ENCODE measurements at places on chromosomes 6 and 20.

- DNase-seq = peak; percentile 41
These were observed 19.8 kb downstream of the NEDD9 start for GRCh38 chr6:11212664-11213063.

- DNase-seq = no peak
These were observed 87.1 kb upstream of the SULF2 start for GRCh38 chr20:47872341-47872740.

- DNase-seq = no peak
These were observed 26.0 kb upstream of the PPP1R16B start for GRCh38 chr20:38779247-38780097.

DNA sequence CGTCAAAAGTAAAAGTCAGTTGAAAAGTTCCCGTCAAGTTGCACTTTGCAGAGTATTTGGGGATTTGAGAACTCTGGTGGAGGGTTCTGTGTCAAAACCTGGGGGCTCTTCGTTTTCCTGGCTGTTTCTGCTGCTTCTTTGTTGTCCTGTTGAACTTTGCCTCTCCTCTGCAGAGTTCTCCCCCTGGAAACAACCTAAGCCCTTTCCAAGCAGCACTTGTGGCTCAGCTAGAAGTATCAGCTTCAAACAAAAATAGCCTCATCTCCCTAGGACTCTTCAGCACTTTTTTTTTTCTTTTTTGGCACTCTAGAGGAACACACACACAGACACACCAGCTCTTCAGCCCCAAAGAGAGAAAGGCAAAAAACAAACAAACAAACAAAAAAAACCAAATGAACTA, at the start of gene TRDN:
Gene TRDN (minus strand): TSS at position 169 of the 400 bp plus-strand sequence. CDS start 175 bp downstream, outside the sequence.
- DNase-seq = no peak

- DNase-seq = peak; percentile 25
These were observed 305.3 kb downstream of the CLIC5 start for GRCh38 chr6:45710304-45710821.

GRCh38 chr6:35707714-35708407, 19.1 kb upstream of the FKBP5 start:
- DNase-seq = no peak

DNA sequence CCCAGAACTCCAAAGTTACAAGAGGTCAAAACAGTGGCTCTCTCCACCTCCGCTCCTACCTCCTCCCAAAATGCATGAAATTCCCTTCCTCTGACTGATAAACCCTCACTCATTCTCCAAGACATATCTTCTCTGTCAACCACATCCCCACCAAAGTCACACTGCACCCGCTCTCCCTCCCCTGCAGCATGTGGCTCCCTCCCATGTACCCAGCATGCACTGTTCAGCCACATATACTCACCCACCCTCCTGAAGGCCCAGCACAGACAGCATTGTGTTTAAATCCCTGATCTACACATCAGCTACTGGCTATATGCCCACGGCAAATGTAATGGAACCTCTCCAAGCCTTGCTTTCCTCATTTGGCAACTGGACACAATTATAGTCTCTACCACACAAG, 5.5 kb upstream of the POU5F1 start:
- DNase-seq = peak; percentile 78

GRCh38 chr20:1204576-1204975, 1.3 kb downstream of the C20orf202 start:
- no peak for DNase-seq

GRCh38 chr6:75250552-75250951, 7.0 kb upstream of the COX7A2 start:
- DNase-seq = no peak

- DNase-seq = peak; percentile 77
These were observed 335.0 kb upstream of the KCNQ5 start for GRCh38 chr6:72286911-72287311.

DNA sequence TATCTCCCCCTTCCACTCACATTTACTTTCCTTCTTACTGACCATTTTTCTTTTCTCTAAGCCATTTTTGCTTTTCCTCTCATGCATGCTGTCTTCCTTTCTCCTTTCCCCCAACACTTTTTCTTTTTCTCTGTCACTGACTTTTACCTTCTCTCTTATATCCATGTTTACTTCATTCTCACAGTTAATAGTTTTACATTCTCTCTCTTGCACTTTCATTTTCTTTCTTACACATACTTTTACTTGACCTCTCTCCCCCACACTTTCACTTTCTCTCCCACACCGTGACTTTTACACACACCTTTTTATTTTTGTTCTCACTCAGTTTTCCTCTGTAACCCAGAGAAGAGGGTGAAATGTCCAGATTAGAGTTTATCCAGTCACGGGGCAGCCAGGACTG, 636.3 kb downstream of the PTPRT start:
- DNase-seq = no peak

DNA sequence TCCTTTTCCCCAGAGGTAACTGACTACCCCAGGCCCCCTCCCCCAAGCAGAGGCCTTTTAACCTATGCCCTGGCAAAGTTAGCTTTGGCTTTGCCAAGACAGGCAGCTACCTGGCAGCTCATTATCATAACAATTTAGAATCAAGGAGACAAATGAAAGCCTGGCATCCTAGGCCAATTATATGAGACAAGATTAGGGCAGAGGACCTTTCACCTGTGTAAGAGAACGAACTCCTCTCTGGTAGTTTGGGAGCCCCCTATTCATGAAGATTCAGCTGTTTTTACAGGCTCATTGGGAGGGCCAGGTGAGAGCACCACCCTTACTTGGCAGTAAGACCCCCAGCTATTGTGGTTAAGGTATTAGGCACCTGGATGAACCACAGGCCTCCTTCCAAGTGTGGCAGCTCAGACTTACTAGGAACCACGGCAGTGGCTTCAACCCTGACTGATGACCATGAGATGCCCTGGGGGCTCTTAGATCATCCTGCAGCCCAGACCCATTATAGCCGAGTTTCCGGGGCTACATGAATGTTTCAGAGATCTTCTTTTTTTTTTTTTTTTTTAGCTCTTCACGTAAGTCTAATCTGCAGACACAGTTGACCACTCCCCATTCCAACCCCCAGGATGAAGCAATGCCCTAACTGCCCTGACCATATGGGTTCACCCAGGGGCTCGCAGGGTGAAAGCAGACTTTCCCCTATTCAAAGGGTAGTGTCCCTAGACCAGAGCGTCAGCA, 56.2 kb downstream of the RAB44 start:
- no peak for DNase-seq

GRCh38 chr20:33370291-33370690, 31.0 kb downstream of the CDK5RAP1 start:
- DNase-seq = no peak

DNA sequence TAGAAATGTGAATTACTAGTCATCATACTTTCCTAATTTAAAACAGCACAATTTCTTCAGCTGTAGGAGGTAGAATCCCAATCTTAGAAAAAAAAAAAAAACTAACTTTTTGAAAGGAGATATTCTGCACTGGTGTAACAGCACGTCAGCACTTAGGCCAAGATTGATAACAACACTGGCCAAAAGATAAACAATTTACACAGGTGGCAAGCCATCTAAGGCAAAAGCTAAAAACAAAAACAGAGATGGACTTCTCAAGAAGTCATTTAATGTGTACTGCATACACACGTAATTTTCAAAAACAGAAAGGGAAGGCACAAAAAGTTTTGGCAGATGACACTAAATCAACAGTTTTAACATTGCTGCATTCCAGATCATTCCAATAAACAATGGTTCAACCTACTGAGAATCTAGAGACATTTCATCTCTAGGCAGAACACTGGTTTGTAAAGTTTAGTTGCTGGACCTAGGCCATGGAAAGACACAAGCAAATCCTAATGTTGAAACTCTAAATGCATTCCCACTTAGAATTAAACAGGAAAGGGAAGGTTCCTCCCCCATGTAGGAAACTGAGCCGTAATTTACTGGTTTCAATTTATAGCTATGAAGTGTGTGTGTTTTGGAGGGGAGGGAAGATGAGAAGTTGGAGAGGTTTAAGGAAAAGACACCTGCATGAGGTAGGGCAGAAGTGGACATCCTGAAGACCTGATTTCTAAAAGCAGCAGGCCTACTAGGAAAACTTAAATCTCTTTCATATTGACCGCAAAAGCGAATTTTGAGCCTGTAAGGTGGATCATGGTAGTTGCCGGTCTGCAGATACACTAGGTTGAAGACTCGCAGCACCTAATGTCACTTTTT, 1.3 kb downstream of the GCLC start:
- DNase-seq = no peak

DNA sequence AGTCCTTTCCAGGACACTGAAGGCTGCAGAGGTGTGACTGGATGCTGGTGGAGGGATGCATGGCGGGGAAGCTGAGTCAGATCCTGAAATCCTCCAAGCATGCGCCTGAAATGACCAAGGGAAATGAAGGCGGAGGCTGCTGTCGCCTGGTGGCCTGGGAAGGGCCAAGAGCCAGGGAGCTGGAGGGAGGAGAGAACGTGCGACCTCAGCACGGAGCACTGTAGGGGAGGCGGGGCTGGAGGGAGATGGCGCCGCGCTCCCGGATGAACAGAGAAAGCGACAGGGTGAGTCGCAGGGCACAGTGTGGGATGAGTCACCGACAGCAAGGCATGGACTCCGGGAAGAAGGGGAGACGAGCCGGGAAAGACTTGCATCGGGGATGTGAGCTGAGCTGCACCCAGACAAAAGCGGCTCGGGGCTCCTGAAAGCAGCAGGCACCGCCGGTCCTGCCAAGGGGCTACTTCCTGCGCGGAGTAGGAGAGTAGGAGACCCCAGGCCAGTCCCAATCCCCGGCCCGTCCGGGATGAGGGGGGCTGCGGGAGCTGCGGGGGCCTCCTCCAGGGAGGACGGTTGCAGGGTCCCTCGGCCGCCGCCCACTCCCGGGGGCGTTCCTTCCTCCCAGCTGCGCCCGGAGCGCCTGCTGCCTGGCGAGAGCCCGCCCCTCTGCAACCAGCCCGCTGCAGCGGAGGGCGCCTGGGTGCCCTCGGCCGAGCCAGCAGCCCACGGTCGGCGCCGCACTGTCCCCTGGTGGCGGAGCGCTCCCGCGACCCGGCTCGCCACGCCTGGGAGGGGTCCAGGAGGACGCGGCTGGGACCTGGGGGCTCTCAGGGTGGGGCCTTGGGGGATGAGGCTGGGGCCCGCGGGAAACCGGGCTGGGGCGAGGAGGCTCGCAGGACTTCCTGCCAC, 11.0 kb upstream of the NQO2 start:
- peak; percentile 97 for DNase-seq

GRCh38 chr6:169146521-169146920, 107.1 kb downstream of the THBS2 start:
- DNase-seq = no peak

- peak; percentile 24 for DNase-seq
These were observed 53.6 kb downstream of the SCML4 start for GRCh38 chr6:107770541-107770940.

- peak; percentile 60 for DNase-seq
These were observed 59.2 kb upstream of the FOXO3 start for GRCh38 chr6:108501559-108501958.

DNA sequence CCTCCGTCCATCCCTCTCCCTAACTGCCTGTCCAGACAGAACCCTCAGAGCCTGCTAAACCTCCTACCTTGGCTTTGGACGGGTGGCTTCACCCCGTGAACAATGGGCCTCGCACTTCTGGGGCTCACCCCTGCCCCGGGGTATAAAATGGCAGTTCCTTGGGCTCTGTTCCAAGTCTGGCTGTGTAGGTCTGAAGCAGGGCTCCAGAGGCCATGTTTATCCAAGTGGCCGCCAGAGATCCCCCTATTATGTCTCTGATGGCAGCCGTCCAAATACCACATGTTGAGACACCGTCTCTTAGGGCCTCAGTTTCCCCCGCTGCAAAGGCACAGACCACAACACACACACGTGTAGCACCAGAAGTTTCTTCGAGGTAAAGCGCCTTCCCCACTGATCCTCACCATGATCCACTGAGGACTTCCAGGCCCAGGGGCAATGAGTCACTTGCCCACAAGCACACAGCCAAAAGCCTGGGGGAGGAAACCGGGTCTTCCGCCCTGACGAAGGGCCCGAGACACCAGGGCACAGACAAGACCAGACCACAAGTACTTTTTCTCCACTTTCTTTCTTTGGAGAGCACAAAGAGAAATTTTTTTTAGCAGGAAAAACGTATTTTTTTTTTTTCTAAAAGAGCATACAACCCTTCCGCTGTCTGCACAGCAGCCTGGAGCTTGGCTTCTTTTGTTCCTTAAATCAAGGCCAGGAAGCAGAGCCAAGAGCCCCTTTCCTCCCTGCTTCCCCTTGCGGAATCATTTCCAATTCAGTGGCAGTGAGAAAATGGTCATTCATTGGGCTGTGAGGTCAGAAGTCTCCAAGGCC, 11.8 kb downstream of the CPNE5 start:
- DNase-seq = peak; percentile 64

DNA sequence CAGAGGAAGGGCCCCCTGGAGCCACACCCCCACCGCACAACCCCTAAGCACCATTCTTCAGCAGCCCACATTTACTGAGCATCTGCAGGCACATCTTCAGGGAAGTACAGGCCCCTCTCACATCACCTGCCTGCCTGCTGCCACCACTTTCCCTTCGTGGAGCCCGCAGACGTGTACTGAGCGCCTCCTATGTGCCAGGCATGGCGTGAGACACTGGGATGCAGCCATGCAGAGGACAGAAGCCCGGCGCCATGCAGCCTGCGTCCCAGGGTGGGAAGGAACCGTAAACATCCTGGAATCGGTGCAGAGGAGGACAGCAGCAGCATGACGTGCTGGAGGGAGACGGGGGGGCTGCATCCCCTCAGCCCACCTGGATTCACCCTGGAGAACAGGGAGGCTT, 78.1 kb downstream of the GRM4 start:
- no peak for DNase-seq

GRCh38 chr6:124110514-124110913, 306.8 kb downstream of the NKAIN2 start:
- no peak for DNase-seq

DNA sequence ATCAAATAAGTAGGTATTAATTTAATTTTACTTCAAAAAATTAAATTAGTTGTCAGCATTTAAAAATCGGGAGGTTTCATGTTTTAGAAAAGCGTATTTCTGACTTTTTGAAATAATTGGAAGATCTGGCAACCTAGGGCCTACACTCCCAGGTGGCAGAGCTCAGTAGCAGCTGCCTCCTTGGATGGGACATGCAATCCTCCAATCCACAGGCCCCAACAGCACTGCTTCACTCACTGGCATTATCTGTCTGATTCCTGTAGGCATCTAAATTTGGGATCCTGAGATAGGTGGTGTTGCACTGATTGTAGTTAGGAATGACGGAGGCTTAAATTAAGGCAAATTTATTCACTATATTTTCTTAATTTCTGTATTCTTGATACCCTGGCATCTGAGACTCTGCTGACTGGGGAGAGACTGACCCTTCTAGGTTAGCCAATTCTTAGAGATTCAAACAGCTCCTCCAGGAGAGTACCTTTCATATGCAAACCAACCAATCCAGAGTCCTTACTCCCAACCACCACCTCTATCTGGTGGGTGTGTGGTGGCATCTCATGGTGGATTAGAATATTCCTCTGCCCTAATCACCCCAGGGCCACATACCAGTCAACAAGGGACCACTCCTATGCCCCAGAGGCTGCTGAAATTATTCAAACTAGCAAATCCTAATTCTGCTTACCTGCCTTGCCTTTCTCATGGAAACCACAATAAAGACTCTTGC, 146.6 kb upstream of the GLP1R start:
- DNase-seq = no peak

DNA sequence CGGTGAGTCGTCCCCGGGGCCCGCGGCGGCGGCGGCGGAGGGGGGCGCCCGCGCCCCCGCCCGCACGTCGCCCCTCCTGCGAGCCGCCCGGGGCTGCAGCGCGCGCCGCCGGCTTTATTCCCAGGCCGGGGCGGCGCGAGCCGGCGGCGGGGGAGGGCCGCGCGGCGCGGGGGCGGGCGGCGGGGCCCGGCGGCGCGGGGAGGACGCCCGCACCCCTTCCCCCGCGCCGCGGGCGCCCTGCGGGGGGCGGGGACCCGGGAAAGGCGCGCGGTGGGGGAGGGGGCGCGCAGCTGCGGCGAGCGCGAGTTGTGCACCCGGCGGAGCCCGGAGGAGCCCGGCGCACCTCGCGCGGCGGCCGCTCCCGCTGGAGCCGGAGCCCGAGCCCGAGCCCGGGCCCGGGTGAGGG, 646 bp downstream of the HMGA1 start:
- no peak for DNase-seq
